ENCODE measurements at places on chromosomes 11 and 22. TPM values are rescaled to one million over a fixed set of nuclear protein-coding genes. Genes with fewer than 3 reads are reported as not detected.
A peak's percentile ranks its signal among the peaks of the same experiment; 100 is the strongest.

DNA sequence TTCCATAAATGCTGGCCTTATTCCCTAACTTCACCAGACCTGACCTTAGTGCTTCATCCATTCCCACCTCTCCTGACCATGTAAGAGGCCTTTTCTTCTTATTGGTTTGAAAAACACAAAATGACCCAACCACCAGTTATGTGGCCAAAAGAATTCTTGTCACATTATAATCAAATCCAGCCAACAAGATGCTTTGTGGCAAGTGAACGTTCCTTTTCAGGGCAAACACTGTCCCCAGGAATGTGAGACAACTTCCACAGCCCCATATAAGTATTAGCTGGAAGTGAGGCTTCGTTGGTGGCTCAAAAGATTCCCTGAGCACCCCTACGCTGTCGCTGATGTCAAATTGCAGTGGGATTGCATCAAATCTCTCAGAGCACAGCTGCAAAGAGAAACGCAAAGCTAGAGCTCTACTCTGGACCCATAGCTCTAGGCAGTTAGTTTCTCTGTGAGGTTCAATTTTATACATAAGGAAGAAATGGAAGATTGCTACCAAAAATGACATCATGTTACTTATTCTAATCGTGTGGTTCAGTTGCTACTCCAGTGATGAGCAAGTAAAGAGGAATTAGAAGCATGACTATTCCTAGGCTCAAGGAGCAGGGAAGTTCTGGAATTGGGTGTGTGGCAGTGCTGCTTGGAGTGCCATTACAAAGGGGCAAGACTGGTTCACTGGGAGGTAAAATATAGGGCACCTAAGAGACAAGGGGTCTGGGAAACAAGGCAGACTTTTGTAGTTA is 26.1 kb downstream of the GLYATL1 start:
- H3K4me1 ChIP-seq, result peaks cover 2% of the 10 kb centered on the region
- no peak overlapping the region for H3K27ac ChIP-seq
- H3K4me3 ChIP-seq, result no peak overlapping the region

- peaks cover 18% of the 10 kb centered on the region for H3K4me1 ChIP-seq
- DNase-seq, result no peak
- peak overlapping the region; percentile 76 for H3K4me3 ChIP-seq
- no peaks in the 10 kb centered on the region for H3K27me3 ChIP-seq
- H3K36me3 ChIP-seq, result no peaks in the 10 kb centered on the region
Observed at GRCh38 chr11:64918017-64918416, 1.0 kb upstream of the ATG2A start.

DNA sequence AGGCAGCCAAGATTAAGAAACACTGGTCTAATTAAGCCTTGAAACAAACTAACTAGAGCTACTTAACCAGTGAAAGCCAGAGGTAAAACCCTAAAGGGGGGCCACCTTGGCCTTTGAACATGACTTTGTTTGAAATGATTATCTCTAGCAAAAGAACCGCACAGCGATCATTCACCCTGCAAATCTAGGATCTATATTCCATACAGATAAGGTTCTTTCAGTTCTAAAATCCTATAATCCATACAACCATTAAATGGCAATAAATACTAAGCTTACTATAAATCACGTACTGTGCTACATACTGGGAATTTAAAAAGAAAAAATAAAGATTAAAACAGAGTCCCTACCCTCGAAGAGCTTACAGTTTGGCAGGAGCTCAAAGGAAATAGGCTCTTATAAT is 40.6 kb downstream of the RBFOX2 start:
- H3K36me3 ChIP-seq, result peaks cover 6% of the 10 kb centered on the region
- no peak overlapping the region for H3K4me3 ChIP-seq
- H3K27ac ChIP-seq, result no peak overlapping the region

GRCh38 chr11:63939397-63939891 is 642 bp downstream of the NAA40 start:
- no peak for DNase-seq
- no peaks in the 10 kb centered on the region for H3K36me3 ChIP-seq
- H3K27ac ChIP-seq, result peak overlapping the region; percentile 87

DNA sequence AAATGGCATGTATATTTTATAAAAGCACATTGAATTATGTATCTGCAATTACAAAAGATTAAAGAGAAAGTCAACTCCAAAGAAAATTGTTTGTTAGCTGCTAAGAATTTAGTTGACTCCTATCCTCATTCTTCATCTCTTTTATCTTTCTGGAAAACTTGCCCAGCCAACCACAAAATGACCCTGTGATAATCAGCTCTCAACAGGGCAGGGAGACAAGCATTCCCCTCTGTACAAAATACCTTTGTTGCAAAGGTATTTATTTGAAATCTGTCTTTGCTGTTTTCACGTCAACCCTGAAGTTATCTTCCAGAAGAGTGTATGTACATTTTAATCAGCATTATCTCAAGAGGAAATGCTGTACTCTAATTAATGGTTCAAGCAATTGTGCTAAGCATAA is 191.1 kb upstream of the DDI1 start:
- H3K27me3 ChIP-seq, result peaks cover 4% of the 10 kb centered on the region
- H3K27ac ChIP-seq, result no peak overlapping the region
- H3K4me1 ChIP-seq, result peaks cover 30% of the 10 kb centered on the region
- H3K4me3 ChIP-seq, result no peak overlapping the region
- H3K36me3 ChIP-seq, result no peaks in the 10 kb centered on the region

DNA sequence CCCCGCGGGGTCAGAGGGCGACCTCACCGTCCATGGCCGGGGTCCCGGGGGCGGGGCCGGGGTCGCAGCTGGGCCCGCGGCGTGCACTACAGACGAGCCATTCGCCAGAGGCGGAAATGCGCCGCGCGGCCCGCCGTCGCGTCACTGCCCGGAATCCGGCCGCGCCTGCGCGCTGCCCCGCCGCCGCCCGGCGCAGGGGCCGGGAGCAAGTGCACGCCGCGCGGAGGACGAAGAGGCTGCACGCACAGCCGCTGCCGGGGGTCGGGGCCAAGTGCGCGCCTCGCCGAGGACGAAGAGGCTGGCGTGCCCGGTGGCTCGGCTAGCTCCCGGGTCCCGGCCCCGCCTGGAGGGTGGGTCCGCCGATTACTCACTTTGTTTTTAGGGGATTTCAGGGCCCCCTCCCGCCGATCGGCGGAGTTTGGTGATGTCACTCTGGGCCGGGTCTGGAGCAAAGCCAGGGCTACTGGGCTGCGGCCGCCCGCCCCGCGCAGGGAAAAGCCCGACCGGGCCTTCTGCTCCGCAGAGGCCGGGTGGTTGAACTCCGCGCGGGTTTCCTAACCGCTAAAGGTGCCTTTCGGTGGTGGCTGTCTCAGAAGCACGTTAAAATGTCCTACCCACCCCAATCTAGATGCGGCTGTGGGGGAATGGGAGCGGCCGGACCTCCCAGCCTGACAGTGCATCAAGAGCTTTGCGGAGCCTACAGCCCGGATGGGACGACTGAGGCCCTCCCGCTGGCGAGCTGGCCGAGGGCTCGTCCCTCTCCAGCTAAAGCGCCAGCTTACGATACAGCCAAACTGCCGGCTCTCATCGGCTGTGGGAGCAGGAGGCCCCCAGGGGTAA is at the start of gene RELA:
Gene RELA (minus strand): TSS at position 118 of the 840 bp plus-strand sequence. CDS start 84 bp downstream, at position 34.
- peak; percentile 81 for DNase-seq
- peaks cover 8% of the 10 kb centered on the region for H3K36me3 ChIP-seq
- H3K27me3 ChIP-seq, result no peaks in the 10 kb centered on the region
- H3K4me1 ChIP-seq, result peaks cover 7% of the 10 kb centered on the region

DNA sequence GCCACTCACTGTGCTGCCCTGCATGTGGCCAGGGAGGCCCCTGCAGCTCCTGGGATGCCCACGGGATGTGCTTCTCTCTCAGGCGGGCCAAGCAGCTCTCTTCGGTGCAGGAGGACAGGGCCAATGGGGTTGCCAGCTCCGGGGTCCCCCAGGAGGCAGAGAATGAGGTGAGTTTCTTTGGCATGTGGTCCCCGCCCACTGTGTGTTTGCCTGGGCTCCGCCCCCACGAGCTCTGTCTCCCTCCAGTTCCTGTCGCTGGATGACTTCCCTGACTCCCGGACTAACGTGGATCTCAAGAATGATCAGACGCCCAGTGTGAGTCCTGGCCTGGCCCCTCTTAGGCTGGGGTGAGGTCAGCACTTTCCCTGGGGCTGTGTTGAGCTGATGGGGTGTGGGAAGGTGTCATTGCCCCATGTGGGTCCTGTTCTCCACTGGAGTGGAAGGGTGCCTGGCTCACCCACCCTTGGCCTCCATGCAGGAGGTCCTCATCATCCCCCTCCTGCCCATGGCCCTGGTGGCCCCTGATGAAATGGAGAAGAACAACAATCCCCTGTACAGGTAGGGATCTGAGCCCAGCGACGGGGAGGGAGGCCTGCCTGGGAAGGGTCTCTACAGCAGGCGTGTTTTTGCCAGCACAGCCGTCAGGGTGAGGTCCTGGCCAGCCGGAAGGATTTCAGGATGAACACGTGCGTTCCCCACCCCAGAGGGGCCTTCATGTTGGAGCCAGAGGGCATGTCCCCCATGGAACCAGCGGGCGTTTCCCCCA is 7.7 kb downstream of the SCO2 start:
- DNase-seq, result no peak
- H3K36me3 ChIP-seq, result peaks cover 2% of the 10 kb centered on the region
- no peak overlapping the region for H3K27ac ChIP-seq
- no peaks in the 10 kb centered on the region for H3K4me1 ChIP-seq

- DNase-seq, result no peak
- no peaks in the 10 kb centered on the region for H3K27me3 ChIP-seq
- H3K4me3 ChIP-seq, result no peak overlapping the region
- H3K4me1 ChIP-seq, result no peaks in the 10 kb centered on the region
- H3K27ac ChIP-seq, result no peak overlapping the region
- H3K36me3 ChIP-seq, result no peaks in the 10 kb centered on the region
Observed at GRCh38 chr11:26297189-26297975, 34.5 kb upstream of the ANO3 start.

- H3K27ac ChIP-seq, result peak overlapping the region; percentile 88
- H3K4me3 ChIP-seq, result peak overlapping the region; percentile 69
- H3K36me3 ChIP-seq, result no peaks in the 10 kb centered on the region
Observed at GRCh38 chr11:45924036-45924915, 1.8 kb downstream of the LARGE2 start.

DNA sequence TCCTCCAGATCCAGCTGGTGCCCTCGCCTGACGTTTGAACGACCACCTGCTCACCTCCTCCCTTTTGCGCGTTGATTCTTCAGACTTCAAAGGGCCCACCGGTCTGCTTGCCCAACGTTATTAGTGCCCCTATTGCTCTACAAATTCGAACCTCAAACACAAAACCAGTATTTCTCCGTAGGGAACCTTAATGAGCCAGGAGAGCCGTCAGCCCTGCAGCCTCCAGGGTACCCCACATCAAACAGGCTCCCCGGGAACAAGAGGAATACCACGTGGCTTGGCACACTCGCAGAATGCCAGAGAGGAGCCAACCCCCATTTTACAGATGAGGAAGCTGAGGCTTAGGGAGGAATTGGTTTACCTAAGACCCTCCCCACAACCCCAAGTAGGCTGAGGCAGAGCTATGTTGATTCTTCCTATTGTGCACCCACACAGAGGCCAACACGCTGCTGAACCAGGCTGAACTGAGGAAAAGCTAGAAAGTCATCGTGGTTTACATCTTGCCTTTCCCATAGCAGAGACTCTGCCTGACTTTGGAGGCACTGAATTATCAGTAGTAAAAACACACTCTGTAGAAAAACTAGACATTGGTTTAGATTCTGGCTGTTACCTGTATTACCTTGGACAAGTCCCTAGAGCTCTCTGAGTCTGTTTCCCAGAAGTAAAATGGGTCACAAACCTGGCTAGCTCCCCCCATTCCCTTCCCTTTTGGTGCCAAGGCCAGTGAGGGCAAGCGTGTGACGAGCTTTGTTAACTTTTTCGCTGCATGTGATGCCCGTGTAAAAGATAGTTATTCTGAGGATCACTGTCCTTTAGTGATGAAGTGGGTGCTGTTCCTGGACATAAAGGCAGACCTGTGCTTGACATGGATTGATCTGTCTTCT is 764 bp downstream of the TKFC start:
- peaks cover 27% of the 10 kb centered on the region for H3K4me1 ChIP-seq
- H3K27ac ChIP-seq, result peak overlapping the region; percentile 97
- peak overlapping the region; percentile 97 for H3K4me3 ChIP-seq
- DNase-seq, result no peak
- H3K27me3 ChIP-seq, result no peaks in the 10 kb centered on the region
- H3K36me3 ChIP-seq, result peaks cover 12% of the 10 kb centered on the region

GRCh38 chr11:109507836-109508561 is 86.0 kb downstream of the C11orf87 start:
- no peaks in the 10 kb centered on the region for H3K4me1 ChIP-seq
- H3K4me3 ChIP-seq, result no peak overlapping the region
- H3K36me3 ChIP-seq, result no peaks in the 10 kb centered on the region
- DNase-seq, result no peak
- H3K27me3 ChIP-seq, result peaks cover 5% of the 10 kb centered on the region
- no peak overlapping the region for H3K27ac ChIP-seq

DNA sequence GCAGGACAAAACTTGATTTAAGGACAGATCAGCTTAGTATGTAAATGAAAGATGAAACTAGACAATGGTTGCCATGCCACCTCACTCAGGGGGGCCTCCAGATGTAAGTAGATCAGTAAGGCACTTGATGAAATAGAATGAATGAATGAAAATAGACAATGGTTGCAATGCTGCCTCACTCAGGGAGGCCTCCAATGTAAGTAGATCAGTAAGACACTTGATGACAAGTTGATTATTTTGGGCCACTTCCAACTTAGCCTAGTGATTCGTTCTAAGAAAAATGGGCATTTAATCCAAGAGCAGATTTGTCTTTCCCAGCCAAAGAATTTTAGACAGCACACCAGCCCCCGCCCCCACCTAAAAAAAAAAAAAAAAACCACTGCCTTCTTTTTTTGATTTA is 19.2 kb upstream of the SLC5A12 start:
- DNase-seq, result no peak
- no peaks in the 10 kb centered on the region for H3K27me3 ChIP-seq
- no peaks in the 10 kb centered on the region for H3K4me1 ChIP-seq
- no peaks in the 10 kb centered on the region for H3K36me3 ChIP-seq
- no peak overlapping the region for H3K27ac ChIP-seq

- peaks cover 8% of the 10 kb centered on the region for H3K36me3 ChIP-seq
- DNase-seq, result no peak
- peak overlapping the region; percentile 92 for H3K27ac ChIP-seq
Observed at GRCh38 chr11:367956-368413, 1.3 kb upstream of the B4GALNT4 start.

GRCh38 chr22:46070803-46071450 is 79.4 kb upstream of the PPARA start:
- no peak overlapping the region for H3K4me3 ChIP-seq
- H3K36me3 ChIP-seq, result no peaks in the 10 kb centered on the region
- H3K27me3 ChIP-seq, result peaks cover 74% of the 10 kb centered on the region
- H3K27ac ChIP-seq, result no peak overlapping the region

GRCh38 chr11:61532134-61533038 is 23.8 kb downstream of the LRRC10B start:
- H3K27me3 ChIP-seq, result peaks cover 12% of the 10 kb centered on the region
- H3K4me1 ChIP-seq, result peaks cover 15% of the 10 kb centered on the region
- H3K4me3 ChIP-seq, result no peak overlapping the region
- DNase-seq, result peak; percentile 29
- H3K36me3 ChIP-seq, result no peaks in the 10 kb centered on the region

GRCh38 chr11:2752923-2753322 is 53.1 kb upstream of the KCNQ1OT1 start:
- H3K4me1 ChIP-seq, result peaks cover 5% of the 10 kb centered on the region
- no peak overlapping the region for H3K4me3 ChIP-seq
- H3K27ac ChIP-seq, result no peak overlapping the region
- H3K36me3 ChIP-seq, result no peaks in the 10 kb centered on the region
- no peak for DNase-seq
- H3K27me3 ChIP-seq, result peaks cover 25% of the 10 kb centered on the region

The MAPK8IP2 gene
- total RNA-seq, result 7.7 TPM

The KCNK7 gene
- 1.7 TPM for total RNA-seq

The SLC25A45 gene
- 4.0 TPM for total RNA-seq

The OR56A1 gene
- total RNA-seq, result not detected

The OR2AG1 gene
- not detected for total RNA-seq

The CRYBB3 gene
- 1.0 TPM for total RNA-seq

The CFAP300 gene
- 1.2 TPM for total RNA-seq

The GUCY1A2 gene
- 38.5 TPM for total RNA-seq

The INPP5J gene
- total RNA-seq, result 17.9 TPM

All from progenitor cell of endocrine pancreas (in vitro differentiated cells).